ENCODE measurements at places on chromosomes 4 and X.

DNA sequence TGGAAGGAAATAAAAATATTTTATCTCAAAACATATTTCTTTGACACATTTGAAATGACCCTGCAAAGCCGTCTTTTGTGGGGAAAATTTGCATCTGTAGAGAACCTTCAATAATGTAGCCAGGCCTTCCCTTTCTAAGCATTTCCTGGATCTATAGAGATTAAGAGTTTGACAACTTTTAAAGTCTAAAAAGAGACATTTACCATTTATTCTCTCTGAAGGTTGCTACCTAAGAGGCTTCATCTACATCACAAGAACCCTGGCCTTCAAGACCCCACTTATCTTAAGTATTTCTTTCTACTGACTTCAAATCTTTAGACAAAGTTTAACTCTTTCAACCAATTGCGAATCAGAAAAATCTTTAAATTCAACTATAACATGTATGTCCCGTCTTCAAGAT, 1639.8 kb downstream of the RPA4 start:
- no peak for DNase-seq

- DNase-seq = no peak
Measured at GRCh38 chr4:184684491-184685189, 35.1 kb downstream of the PRIMPOL start.

- no peak for DNase-seq
Measured at GRCh38 chr4:4387531-4388310, 819 bp downstream of the NSG1 start.

DNA sequence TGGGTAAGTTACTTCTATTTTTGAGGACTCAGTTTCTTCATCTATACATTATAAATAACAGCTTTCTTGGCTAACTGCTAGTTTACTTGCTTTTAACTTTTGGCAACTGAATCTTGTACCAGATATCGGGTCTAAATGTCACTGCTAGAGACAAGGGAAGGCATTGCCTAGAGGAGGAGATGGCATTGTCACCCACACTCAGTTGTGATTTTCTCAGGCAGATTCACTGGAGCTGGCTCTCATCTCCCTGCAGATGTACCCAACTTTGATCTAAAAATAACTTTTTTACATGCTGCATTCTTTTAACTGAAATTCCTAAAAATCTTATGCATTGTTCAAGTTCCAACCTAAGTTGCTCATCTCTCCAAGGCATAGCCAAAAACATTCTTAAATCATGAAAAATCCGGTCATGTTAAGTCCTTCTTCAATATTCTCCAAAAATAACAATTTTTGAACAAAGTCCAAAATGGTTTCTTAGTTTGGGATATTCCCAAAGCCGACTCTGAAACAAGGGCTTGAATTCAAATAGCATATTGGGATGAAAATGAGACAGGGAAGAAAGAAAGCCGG, 469.0 kb upstream of the BOD1L1 start:
- DNase-seq = no peak

DNA sequence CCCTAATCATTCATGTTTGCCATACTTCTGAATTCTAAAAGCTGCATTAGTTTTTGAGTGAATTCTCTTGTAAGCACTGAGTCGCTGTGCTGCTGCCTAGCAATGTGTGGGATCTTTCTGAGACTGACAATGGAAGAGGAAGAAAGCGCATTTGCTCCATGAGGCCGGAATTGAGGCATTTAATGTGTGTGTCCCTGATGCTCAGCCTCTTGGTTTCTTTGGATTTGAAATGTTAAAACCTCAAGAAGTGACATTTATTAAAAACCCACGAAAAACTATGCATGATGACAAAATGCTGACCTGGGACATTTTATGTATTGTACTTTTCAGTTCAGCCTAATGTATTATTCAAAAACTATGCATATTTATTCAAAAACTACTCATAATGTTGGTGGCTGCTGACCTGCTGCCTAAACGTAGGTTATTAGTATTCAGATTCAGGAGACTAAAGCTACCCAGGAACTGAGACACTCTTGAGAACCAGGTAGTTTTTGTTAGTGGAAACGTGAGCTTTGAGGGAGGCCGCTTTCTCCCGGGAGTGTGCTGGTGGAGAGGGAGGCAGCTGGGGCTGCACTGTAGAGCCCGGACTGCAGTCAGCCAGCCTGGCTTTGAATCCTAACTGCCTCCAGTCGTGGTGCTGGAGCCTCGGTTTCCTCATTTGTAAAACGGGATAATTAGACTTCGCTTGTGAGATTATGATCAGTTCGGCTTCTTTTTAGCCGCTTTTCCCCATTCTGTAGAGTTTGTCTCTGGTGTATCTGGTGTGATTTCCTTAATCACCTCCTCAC, 11.3 kb downstream of the RGS12 start:
- DNase-seq = no peak

GRCh38 chrX:8189096-8189830, 18.2 kb upstream of the VCX2 start:
- no peak for DNase-seq

GRCh38 chrX:24777660-24778059, 83.9 kb downstream of the POLA1 start:
- DNase-seq = no peak

GRCh38 chr4:102736636-102737549, 23.9 kb downstream of the MANBA start:
- no peak for DNase-seq

GRCh38 chr4:67762086-67762485, 7.9 kb upstream of the GNRHR start:
- no peak for DNase-seq

DNA sequence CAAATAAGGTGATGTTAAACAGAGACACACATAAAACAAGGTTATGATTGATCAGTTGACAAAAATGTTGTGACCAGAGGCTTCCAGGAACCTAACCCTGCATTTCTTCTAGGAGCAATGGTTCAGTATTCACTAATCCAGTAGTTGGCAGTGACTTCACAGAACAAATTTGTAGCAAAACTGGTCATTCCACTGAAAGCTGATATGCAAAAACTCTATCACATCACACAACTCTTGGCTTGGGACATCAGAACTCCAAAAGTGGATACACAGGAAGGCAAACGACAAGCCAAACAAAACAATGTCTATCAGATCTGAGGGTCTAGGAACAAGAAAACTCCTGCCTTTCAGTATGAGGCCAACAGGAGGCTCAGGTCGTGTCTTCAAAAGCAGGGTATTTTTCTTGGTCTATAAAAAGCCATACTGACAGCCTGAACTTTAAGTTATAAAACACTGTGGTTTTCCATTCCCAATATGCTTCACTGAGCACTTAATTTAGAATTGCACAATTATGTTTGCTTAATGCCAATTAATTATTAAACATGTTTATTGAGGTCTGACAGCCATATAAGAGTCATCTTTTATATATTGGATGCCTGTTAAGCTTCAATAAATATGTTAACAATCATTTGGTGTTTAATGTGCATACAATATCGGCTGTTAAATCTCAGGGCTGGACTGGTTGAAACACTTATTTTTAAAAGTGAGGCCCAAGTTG, 45.6 kb downstream of the SOD3 start:
- DNase-seq = no peak

Measured in stimulated activated CD4-positive, alpha-beta T cell treated with anti-CD3 and anti-CD28 coated beads, Interleukin-12 subunit alpha, Interleukin-12 subunit beta, amount 100 ng/mL, for 24 hours (primary cell).